ENCODE measurements at places on chromosomes 16 and 17.

GRCh38 chr17:59534583-59534982 is 30.8 kb upstream of the DHX40 start:
- DNase-seq: no peak

DNA sequence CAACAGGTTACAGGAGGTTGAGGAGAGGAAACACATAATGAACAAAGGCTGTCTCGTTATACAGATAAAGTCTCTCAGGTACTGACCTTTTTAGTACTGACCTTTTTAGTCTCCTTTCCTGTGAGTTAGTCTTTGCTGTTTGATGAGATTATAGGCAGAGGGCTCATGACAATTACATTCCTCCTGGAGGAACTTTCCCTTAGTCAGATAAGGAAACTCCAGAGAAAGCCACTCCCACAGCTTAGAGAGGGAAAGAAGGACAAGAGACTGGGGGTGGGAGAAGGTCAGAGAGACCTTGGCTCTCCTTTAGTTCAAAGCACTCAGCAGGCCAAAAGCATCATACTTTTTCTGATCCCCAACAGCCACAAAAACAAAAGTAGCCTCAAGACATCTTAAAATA is 15.3 kb upstream of the PSMD7 start:
- DNase-seq: no peak

GRCh38 chr17:51833045-51833444 is 325.5 kb downstream of the CA10 start:
- no peak for DNase-seq

- DNase-seq: no peak
These were observed at the start of gene C16orf89 for GRCh38 chr16:5065813-5066212. Gene C16orf89 (minus strand): TSS chr16:5065956. CDS start chr16:5065908, 48 bp downstream.

DNA sequence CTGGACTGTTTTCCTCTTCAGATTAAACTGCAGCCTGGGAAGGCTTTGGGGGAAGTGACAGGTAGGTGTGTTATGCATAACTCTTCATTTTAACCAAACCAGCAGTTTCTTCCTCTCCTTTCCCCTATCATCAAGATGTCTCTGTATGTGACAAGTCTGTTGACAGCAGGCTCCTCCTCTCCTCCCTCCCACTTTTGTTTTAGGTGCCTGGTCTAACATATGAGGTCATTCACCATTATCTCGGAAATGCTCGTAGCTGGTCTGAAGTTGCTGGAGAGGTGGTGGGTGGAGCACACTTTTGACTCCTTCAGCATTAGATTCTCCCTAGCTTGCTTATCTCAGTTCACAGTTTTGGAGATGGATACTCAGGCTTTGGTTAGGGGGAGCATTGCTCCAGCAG is 571.0 kb upstream of the EEF2KMT start:
- no peak for DNase-seq

- no peak for DNase-seq
These were observed 23.5 kb downstream of the GSG1L start for GRCh38 chr16:28040039-28040438.

GRCh38 chr16:10003486-10003885 is 178.7 kb downstream of the GRIN2A start:
- no peak for DNase-seq

- no peak for DNase-seq
These were observed 54.8 kb downstream of the VAC14 start for GRCh38 chr16:70746040-70746707.

DNA sequence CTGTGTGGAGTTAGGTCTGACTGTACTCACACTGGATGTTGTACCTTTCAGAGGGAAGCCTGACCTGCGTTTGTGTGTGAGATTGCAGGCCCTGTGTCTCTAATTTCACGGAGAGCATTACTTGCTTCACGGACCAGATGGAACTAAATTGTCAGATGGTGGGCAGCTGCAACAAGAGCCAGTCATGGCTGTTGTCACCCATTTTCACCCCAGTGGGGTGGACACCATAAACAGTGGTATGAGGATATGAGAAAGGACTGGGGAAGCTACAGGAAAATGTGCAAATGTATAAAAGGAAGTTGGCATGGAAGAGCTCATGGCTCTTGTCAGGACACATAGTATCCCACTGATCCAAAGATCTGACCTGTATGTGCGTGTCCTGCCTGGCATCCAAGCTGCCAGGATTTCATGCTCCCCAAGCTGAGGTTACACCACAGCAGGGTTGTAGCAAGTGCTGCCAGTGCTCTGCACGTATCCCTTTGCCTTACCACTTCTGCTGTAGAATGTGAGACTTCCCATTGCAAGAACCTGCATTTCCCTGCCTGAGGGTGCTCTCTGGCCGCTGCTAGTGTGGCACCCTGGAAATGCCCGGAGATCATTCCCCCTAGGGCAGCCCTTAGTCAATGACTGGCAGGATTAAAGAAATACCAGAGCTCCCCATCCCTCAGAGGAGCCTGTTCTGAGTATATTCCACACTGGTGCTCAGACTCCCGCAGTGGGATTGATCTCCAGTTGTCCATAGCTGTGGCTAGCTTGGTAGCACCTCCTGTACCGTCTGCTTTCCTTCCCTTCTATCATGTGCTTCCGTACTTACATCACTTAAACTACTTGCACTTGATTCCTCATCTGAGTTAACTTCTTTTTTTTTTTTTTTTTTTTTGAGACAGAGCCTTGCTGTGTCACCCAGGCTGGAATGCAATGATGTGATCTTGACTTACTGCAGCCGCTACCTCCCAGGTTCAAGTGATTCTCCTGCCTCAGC is 70.4 kb upstream of the TANC2 start:
- no peak for DNase-seq

DNA sequence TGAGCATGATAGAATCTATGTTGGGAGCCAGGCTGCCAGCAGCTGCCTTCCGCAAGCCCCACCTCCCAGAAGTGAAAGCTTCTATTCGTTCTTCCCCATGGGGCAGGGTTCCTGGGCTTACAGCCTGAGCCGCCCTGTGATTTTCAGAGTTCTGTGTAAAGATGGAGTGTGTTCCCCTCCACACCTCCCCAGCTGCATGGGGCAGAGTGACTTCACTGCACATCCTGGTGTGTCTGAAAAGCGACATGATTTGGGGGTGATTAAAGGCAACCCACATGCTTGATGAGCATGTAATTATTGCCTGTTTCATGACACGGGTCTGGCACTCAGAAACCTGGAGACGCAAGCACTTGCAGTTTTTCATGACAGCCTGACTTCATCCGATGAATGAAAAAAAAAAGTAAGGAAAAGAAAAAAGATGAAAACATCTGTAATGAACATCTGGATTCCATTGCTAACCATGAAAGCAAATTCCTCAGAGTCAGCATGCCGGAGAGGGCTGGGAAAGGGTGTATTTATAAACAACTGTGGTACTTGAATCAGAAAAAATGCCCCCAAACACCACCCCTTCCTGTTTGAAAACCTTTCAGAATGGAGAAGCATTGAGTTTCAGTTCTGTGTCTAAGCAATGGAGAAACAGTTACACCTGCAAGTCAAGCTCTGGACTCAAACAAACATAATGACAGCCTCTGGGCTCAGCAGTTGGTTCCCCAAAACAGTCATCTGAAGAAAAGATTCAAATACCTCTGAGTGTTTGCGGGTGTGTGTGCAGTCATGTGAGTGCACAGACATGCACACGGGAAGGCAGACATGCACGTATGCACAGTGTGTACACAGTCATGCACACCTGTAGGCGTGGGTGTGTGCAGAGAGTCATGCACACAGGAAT is 266.0 kb downstream of the ENGASE start:
- no peak for DNase-seq

DNA sequence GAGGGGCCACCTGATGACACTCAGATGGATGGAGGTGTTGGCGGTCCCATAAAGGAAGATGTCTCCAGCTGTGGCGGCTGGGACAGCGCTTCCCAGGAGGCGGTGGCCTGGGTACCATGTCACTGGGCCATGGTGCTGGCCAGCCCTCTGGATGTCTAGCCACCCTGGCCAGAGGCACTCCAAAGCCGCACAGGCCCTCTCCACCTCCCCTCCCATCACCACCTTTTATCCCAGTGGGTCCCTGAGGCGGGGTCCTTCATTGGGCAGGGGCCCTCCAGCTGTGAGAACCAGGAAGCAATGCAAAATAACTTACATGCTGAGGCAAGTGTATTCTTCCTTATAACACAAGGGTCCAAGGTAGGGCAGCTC is 23.1 kb downstream of the RAB11FIP4 start:
- DNase-seq: no peak

All from iPS DF 6.9 (cell line).